Neural crest cell (in vitro differentiated cells): ENCODE measurements at places on chromosomes 2 and 18. TPM values are rescaled to one million over a fixed set of nuclear protein-coding genes. Genes with fewer than 3 reads are reported as not detected.

- H3K4me1 ChIP-seq = no peaks in the 10 kb centered on the region
- H3K27me3 ChIP-seq = peaks cover 13% of the 10 kb centered on the region
- DNase-seq = no peak
- no peak overlapping the region for H3K4me3 ChIP-seq
- H3K36me3 ChIP-seq = no peaks in the 10 kb centered on the region
Observed at GRCh38 chr2:67642046-67642382, 244.9 kb downstream of the ETAA1 start.

- no peak overlapping the region for H3K27ac ChIP-seq
- DNase-seq = no peak
- H3K27me3 ChIP-seq = no peaks in the 10 kb centered on the region
- H3K4me1 ChIP-seq = peaks cover 17% of the 10 kb centered on the region
Observed at GRCh38 chr2:127155028-127155581, 48.2 kb upstream of the BIN1 start.

DNA sequence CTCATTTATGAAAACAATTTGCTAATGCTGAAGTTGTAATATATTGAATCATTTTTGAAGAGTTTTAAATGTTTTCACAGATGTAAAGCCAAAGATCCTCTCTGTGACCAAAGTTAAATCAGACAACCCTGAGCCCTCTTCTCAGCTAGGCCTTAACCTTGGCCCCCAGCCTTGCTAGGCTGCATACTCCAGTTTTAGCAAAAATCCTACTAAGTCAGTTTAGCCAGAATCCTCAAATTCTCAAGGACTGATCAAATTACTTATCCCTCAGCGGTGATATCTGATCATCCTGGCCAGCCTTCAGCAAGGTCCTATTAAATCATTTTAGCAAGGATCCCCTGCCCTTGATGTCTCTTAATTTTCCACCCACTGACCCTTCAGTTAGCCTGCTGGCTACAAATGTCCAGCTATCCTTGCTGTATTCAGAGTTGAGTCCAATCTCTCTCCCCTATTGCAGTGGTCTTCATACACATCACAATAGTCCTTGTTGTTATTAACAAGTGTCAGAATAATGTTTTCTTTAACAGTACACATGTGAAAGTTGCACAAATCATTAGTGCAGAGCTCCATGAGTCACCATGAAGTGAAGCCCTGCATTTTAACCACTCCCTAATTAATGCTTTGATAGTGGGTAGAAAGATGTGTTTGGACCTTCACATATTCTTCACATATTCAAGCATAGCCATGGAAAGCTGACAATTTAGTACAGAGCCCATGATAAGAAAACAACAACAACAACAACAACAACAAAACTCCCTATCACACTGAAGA, 206.4 kb downstream of the NBAS start:
- H3K4me3 ChIP-seq = no peak overlapping the region
- H3K36me3 ChIP-seq = peaks cover 25% of the 10 kb centered on the region
- DNase-seq = no peak
- H3K27me3 ChIP-seq = no peaks in the 10 kb centered on the region
- no peak overlapping the region for H3K27ac ChIP-seq
- no peaks in the 10 kb centered on the region for H3K4me1 ChIP-seq

DNA sequence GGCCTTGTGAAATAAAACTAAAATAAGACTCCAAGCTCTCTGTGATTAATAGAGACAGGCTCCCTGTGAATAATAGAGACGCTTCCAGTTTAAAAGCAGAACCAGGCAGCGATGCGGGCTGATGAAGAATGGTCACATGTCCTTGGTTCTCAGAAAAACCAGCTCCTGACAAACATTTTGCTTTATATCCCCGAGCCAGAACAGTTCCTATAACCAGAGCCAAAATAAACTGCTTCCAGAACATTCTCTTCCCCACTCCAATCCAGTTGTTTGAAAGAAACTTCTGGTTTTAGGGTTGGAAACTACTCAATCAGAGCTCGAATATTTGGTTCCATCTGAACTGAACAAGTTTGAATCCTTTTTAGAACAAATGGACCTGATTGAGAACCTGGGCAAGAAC, 213.7 kb downstream of the TSN start:
- H3K27me3 ChIP-seq = no peaks in the 10 kb centered on the region
- peaks cover 43% of the 10 kb centered on the region for H3K4me1 ChIP-seq
- no peaks in the 10 kb centered on the region for H3K36me3 ChIP-seq

The AMER3 gene
- total RNA-seq = 1.3 and 1.4 TPM in 2 replicates

The RAX gene
- not detected in 2 replicates for total RNA-seq
